ENCODE measurements at places on chromosomes 7 and 10.

- DNase-seq, result no peak
Measured at GRCh38 chr10:123236126-123236525, 81.9 kb downstream of the BUB3 start.

- DNase-seq, result no peak
Measured at GRCh38 chr7:134946260-134946659, 40.0 kb upstream of the AGBL3 start.

DNA sequence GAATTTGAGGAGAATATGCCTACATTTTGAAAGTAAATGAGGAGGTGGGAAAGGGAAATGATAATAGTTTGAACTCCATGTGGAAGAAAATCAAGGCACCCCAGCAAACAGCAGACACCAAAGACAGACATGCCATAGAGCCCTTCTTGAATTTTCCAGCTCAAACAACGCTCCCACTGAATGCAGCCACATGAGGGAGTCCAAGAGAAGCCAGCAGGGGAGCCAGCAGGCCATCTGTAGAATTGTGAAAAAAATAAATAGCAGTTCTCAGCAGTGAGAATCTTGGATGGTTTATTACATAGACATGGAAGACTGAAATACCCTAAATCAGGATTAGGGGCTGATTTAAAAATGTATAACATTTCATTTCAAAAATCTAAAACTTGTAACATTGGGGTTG lies 1567.3 kb upstream of the LRRTM3 start:
- no peak for DNase-seq

DNA sequence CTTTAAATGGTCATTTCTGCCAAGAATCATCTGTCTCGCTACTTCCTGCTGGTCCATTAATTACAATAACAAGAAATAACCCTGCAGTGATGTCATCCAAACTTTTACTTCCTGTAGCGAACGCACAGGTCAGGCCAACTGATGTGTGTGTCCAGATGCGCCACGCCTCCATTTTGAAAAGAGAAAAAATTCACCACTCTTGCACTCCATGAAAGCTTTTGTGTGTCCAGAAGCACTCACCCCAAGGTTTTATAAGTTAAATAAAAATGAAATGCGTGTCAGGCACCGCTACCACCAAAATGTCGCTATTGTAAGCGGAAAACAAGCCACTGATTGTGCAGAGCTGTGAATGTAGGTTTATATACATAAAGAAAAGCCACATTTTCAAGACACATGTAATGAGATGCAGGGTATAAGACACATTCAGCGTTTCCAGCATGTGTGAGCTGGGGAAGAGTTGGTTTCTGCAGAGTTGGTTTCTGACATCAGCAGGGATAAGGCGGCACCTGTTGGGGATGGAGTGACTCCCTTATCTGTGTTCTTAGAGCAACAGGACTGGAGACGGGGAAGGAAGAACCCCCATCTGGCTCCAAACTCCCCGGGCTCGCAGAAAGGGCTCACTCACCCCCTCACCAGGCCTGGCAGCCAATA lies 83.3 kb downstream of the CTBP2 start:
- DNase-seq, result no peak

GRCh38 chr7:35232994-35233393 lies 20.9 kb downstream of the TBX20 start:
- no peak for DNase-seq

- no peak for DNase-seq
Measured at GRCh38 chr10:63210611-63211196, 77.6 kb downstream of the NRBF2 start.

DNA sequence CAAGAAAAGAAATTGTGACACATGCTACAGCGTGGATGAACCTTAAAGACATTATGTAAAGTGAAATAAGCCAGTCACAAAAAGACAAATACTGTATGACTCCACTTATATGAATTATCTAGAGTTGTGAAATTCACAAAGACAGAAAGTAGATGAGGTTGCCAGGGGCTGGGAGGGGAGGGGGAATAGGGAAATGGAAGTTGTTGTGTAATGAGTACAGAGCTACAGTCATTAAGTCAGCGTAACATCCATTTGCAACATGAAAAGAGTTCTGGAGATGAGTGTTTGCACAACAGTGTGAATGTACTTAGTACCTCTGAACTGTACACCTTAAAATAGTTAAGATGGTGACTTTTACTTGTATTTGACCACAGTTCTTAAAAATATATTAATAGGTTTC lies 112.1 kb upstream of the CDK1 start:
- no peak for DNase-seq

- DNase-seq, result no peak
Measured at GRCh38 chr10:14555807-14556206, 218.9 kb downstream of the FAM107B start.

- DNase-seq, result no peak
Measured at GRCh38 chr7:133504825-133505224, 251.9 kb downstream of the EXOC4 start.

DNA sequence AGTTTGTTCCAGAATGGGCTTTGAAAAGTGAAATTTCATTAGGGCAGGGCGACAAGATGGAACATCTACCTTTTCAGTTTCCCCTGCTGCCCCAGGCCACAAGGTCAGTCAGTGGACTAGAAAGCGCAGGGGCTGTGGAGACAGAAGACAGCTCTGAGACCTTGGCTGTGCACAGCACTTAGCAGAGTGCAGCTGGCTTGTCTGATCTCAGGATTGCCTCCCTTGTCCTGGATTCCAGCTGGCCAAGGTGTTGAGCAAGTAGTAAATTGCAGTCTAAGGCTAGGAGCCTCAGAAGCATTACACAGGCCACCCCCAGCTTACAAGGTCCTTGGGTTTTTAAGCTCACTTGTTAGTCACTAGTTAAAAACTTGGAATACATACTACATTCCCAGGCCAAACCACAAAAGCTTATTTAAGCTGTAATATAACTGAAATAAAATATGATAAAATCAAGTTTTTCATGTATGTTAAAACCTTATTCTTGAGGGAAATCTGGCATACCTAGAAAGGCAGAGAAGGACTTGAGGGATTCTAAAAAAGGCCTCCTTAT lies 67.3 kb upstream of the NPY start:
- DNase-seq, result no peak

DNA sequence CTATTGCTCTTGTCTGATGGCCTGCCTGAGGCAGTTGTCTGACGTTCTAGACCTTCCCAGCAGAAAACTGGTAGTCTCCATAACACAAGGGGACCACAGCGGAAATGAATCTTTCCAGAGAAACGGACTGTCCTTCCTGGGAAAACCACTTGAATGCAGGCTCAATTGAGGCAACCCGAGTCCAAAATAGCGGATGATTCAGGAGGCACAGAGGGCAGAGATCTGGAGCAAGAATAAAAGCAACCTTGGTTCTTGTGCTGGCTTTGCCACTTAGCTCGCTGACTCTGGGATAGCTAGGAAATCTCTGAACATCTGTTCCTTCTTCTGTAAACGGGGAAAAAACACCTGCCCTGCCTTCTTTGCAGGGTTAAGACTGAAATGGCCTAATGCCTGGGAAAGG lies 178.8 kb downstream of the NEURL1 start:
- no peak for DNase-seq

GRCh38 chr10:75283671-75284470 lies 48.1 kb upstream of the COMTD1 start:
- DNase-seq, result no peak

DNA sequence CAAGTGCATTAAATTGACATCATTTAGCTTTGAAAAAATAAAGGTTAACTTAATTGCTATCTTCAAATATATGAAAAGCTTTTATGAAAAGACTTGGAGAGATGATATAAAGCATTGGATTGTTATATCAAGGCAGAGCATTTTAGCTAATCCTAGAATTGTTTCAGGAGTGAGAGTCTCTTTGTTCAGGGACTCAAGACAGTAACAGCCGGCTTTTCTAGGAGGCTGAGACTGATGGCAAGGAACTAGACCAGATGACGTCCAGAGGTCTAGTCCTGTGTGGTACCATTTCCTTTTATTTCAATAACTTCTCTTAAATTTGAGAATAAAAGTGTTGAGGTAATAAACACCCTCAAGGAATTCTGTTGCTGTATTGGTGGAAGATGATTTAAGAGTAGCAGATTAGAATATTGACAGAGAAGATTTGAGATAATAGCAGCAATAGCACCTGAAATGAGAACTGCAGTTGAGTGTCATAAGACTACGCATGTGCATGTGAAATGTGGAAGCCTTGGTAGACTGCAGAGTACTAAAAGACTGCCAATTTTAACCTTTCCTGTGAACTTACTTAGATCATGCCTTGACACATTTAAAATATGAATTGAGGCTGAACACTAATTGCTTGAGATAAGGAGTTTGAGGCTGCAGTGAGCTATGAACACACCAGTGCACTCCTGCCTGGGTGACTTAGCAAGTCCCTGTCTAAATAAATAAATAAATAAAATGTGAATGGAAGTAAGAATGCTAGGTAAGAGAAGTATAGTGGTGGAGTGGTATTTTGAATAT lies 79.6 kb downstream of the ZNRF2 start:
- DNase-seq, result no peak

Measured in hindlimb muscle (tissue), 1 donor.